Tibial nerve (tissue), 4 donors: ENCODE measurements at places on chromosomes 1 and 21. TPM values are rescaled to one million over a fixed set of nuclear protein-coding genes. Genes with fewer than 3 reads are reported as not detected.

GRCh38 chr1:77430966-77431690 lies 149.3 kb downstream of the AK5 start:
- DNase-seq = no peak

DNA sequence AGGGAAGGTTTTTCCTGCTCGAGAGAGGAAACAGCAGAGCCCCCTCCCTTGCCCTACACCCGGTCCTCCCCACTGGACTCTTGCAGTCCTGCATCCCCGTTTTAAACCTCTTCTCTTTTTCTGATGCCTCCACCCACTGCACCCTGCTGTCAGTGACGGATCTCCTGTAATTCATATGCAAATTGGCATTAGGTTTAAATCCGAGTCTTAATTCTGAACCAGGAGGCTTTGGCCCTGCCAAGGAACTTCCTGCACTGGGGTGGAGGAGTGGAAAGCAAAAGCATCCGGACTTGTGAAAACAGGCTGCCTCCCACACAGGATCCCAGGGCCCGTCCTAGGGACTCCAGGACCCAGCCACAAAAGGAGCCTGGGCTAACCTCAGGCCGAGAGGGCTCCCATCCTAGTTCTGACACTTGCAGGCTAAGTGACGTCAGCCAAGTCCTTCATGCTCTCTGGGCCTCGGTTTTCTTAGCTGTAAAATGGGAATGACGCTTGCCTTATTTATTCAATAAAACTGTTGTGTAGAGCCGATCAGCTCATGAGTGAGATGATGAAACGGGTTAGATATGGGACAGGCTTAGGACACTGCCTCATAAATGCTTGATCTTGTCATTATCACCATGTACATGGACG lies 613.3 kb downstream of the AJAP1 start:
- DNase-seq = no peak

DNA sequence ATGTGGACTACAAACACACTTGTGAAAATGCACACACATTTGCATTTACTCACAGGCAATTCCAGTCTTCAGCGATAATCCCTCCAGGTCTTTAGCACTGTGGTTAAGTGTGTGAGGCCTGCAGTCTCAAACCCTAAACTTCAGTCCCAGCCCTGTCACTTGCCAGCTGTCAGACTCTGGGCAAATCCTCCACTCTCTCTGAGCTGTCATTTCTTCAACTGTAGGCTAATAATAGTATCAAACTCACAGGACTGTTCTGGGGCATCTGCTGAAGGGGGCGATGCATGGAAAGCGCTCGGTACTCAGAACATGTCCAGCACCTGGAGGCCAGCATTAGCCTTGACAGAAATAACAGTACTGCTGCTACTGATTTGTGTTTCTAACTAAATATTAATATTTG lies 48.2 kb downstream of the NEK2 start:
- DNase-seq = no peak

Gene CD1D
- total RNA-seq = 4.2 TPM

DNA sequence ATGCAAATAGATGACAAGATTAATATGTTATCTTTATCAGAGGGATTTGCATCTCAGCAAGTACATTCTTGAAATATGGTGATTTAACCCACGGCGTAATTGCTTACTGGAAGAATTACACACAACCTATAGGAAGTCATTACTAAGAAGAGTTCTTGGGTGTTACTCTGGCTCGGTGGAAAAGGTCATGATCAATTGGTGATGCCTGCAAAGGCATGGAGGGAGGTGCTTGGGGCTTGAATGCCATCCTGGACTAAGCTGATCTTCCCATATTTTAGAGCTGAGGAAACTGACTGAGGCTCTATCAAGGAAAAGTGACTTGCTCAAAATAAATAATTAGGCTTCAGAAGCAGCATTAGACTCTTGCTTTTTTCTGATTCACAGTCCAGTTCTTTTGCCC lies 137.5 kb upstream of the JUN start:
- no peak for DNase-seq

Gene ZSWIM5
- 2.5 TPM for total RNA-seq

Gene NID1
- 192 TPM for total RNA-seq

GRCh38 chr1:24438423-24438901 lies 22.9 kb downstream of the NIPAL3 start:
- DNase-seq = no peak

Gene KPRP
- total RNA-seq = not detected

Gene C1orf116
- total RNA-seq = not detected

Gene FCRL2
- 0.21 TPM for total RNA-seq

DNA sequence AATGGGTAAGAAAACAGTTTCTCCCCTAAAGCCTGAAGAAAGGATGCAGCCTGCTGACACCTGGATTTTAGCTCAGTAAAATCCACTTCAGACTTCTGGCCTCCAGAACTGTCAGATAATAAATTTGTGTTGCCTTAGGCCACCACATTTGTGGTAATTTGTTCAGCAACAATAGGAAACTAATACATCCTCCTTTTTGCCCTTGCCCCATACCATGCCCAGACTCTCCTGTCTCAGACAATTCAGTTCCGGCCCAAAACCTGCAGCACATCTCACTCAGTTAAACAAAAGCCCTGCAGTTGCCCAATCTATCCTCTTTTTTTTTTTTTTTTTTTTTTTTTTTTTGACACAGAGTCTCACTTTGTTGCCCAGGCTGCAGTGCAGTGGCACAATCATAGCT lies 25.8 kb downstream of the SMIM12 start:
- no peak for DNase-seq

Gene SMYD3
- 22.2 TPM for total RNA-seq

Gene DNAI4
- 13.5 TPM for total RNA-seq

Gene LCE1A
- total RNA-seq = not detected

DNA sequence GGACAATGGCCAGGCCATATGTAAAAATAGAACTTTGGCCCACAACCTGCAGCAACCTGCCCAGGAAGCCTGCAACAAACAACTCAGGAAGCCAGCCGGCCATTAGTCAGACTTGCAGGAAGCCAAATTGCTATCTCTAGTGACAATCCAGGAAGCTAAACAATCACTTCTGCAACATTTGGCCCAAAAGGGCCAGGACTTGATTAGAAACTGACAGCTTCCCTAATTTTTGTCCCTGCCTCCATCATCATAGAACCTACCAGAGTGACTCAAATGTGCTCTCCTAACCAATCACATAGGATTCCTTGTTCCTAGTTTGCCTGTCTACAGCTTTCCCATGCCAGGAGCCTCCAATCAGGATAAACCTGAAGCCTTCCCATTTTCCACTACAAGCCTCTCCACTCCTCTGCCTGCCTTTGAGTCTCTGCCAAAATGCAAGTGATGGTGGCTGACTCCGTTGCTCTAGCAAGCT lies 639.3 kb downstream of the PTPRU start:
- DNase-seq = no peak

GRCh38 chr1:10252508-10252907 lies 42.1 kb downstream of the KIF1B start:
- DNase-seq = no peak

DNA sequence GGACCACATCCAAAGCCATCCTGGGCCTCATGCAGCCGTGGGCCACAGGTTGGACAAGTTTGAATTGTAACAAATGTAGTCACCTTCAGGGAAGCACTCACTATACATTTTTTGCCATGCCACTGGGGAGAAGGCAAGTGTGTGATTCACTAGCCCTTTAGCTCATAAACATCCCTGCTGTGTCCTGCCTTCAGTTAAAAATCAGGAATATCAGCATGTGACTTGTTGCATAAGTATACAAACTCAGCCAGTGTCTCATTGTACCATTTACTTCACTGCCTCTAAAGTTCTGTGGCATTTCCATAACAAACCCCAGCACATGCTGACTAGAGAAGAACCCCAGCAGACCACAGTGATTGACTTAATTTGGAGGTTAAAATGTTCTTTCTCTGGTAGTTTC lies 142.0 kb upstream of the C1orf105 start:
- DNase-seq = no peak

Gene PROK1
- 4.6 TPM for total RNA-seq

- DNase-seq = no peak
Measured at GRCh38 chr21:24223624-24224023, 1383.7 kb downstream of the MRPL39 start.
